ENCODE measurements at places on chromosomes 12 and 14. TPM values are rescaled to one million over a fixed set of nuclear protein-coding genes. Genes with fewer than 3 reads are reported as not detected.

The SOX5 gene
- 76.4 TPM for total RNA-seq

- H3K4me3 ChIP-seq: no peak overlapping the region
- H3K27ac ChIP-seq: no peak overlapping the region
- H3K27me3 ChIP-seq: no peaks in the 10 kb centered on the region
- no peaks in the 10 kb centered on the region for H3K36me3 ChIP-seq
- peaks cover 7% of the 10 kb centered on the region for H3K4me1 ChIP-seq
Measured at GRCh38 chr12:113439606-113440030, 17.4 kb downstream of the SDSL start.

- no peaks in the 10 kb centered on the region for H3K4me1 ChIP-seq
- H3K27me3 ChIP-seq: no peaks in the 10 kb centered on the region
- no peak overlapping the region for H3K4me3 ChIP-seq
- DNase-seq: no peak
- H3K27ac ChIP-seq: no peak overlapping the region
Measured at GRCh38 chr14:51515611-51516010, 136.1 kb upstream of the FRMD6 start.

GRCh38 chr12:56079723-56080555 is at the start of gene ERBB3:
ERBB3 (plus strand) TSS chr12:56080165; CDS start chr12:56080301, 136 bp downstream.
- H3K27ac ChIP-seq: peak within 1 kb of the TSS; percentile 99
- H3K36me3 ChIP-seq: peaks cover 8% of the 10 kb centered on the region
- peak within 1 kb of the TSS; percentile 91 for H3K4me3 ChIP-seq
- peak; percentile 82 for DNase-seq
- H3K4me1 ChIP-seq: peaks cover 50% of the 10 kb centered on the region

DNA sequence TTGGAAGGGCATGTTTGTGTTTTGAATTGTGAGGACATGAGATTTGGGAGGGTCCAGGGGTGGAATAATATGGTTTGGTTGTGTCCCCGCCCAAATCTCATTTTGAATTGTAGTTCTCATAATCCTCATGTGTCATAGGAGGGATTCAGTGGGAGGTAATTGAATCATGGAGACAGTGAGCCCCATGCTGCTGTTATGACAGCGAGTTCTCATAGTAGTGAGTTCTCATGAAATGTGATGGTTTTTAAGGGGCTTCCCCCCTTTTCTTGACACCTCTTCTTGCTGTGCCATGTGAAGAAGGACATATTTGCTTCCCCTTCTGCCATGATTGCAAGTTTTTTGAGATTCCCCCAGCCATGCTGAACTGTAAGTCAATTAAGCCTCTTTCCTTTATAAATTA is 260.0 kb downstream of the DUSP6 start:
- no peak overlapping the region for H3K4me3 ChIP-seq
- H3K4me1 ChIP-seq: no peaks in the 10 kb centered on the region
- H3K27me3 ChIP-seq: no peaks in the 10 kb centered on the region
- DNase-seq: no peak

The AICDA gene
- total RNA-seq: not detected

GRCh38 chr14:32038876-32039275 is 38.2 kb upstream of the ARHGAP5 start:
- H3K4me1 ChIP-seq: peaks cover 9% of the 10 kb centered on the region
- DNase-seq: no peak
- no peak overlapping the region for H3K27ac ChIP-seq
- no peaks in the 10 kb centered on the region for H3K27me3 ChIP-seq

The SAMD15 gene
- 1.3 TPM for total RNA-seq

The OR6C68 gene
- total RNA-seq: not detected

The STYK1 gene
- total RNA-seq: not detected

DNA sequence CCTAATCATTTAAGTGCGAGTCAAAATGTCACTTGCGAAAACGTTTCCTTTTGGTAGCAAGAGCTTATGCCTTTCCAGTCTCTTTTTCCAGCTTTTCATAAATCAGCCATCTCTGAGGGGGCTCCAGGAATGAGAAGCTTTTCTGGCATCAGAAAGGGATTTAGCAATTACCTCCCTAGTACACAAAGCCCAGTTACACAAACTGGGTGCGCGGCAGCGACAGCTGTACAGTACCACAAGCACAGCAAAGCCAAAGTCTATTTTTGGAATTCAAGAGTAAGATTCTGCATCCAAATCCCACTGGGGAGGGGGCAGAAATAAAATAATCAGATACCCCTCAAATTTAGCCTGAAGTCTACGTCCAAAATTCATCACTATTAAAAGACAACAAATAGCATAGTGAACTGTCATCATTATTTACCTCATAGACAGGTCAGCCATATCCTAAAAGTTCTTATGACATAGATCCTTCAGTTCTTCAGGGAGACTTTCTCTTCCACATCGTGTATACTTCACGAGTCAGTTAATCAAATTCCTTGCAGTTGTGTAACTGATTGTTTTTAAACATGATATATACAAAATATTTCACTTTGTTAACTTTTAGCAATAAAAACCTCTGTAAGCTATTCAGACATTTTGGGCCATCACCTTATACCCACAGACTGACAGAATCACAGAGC is 150.8 kb downstream of the TTC7B start:
- no peak overlapping the region for H3K4me3 ChIP-seq
- DNase-seq: no peak
- H3K36me3 ChIP-seq: no peaks in the 10 kb centered on the region

The SLC25A21 gene
- total RNA-seq: 2.9 TPM

DNA sequence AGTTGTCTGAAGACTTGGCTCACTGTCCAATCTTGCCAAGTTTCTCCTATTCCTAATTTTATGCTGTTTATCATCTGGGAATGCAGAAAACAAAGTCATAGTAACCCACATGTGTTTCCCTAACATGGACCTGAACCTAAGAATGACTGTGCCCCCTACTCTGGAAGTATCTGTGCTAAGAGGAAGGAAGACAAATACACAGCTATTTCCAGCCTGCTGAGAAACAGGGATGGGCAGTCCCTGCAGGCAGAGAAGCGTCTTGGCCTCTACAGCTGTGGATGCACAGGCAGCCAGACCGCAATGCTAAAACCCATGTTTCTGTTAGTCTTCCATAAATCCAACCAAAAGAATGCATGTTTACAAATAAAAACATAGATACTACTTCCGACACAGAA is 56.2 kb downstream of the DUSP16 start:
- H3K4me1 ChIP-seq: peaks cover 46% of the 10 kb centered on the region
- no peaks in the 10 kb centered on the region for H3K27me3 ChIP-seq
- H3K36me3 ChIP-seq: peaks cover 8% of the 10 kb centered on the region
- H3K27ac ChIP-seq: peak overlapping the region; percentile 30
- no peak overlapping the region for H3K4me3 ChIP-seq

DNA sequence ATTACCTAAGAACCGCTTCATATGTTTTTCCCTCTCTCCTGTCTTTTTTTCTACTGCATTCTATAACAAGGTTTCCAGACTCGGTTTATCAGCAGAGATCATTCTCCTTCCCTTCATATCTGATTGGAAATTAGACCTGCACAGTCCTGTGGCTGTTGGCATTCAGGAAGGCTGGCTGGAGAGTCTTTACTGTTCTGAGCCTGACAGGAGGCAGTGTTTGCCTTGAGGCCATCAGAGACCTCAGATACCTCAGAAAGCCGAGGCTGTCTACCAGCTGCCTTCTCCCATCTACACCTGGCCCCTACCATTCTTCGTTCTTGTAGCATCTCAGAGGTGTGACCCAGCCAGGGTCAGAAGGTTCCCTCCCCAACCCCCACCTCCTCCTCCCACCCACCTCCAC is 182.0 kb downstream of the CAND1 start:
- H3K27me3 ChIP-seq: no peaks in the 10 kb centered on the region
- no peaks in the 10 kb centered on the region for H3K36me3 ChIP-seq
- H3K4me1 ChIP-seq: no peaks in the 10 kb centered on the region
- no peak overlapping the region for H3K4me3 ChIP-seq
- DNase-seq: no peak

- no peaks in the 10 kb centered on the region for H3K27me3 ChIP-seq
- no peak overlapping the region for H3K27ac ChIP-seq
- DNase-seq: no peak
Measured at GRCh38 chr12:15488481-15488880, 166.2 kb downstream of the PTPRO start.

GRCh38 chr12:124411281-124411878 is 116.5 kb downstream of the RFLNA start:
- no peak for DNase-seq
- H3K36me3 ChIP-seq: peaks cover 3% of the 10 kb centered on the region
- no peaks in the 10 kb centered on the region for H3K4me1 ChIP-seq
- H3K27me3 ChIP-seq: no peaks in the 10 kb centered on the region
- no peak overlapping the region for H3K4me3 ChIP-seq

GRCh38 chr12:129885287-129885686 is 18.5 kb downstream of the TMEM132D start:
- no peak for DNase-seq
- H3K27me3 ChIP-seq: no peaks in the 10 kb centered on the region
- no peak overlapping the region for H3K4me3 ChIP-seq
- H3K27ac ChIP-seq: no peak overlapping the region
- H3K4me1 ChIP-seq: no peaks in the 10 kb centered on the region

- H3K27ac ChIP-seq: no peak overlapping the region
- DNase-seq: no peak
Measured at GRCh38 chr14:80485764-80486163, 274.5 kb upstream of the DIO2 start.

- no peak for DNase-seq
- H3K27me3 ChIP-seq: no peaks in the 10 kb centered on the region
- no peak overlapping the region for H3K27ac ChIP-seq
- no peaks in the 10 kb centered on the region for H3K36me3 ChIP-seq
- 0 out of 2 replicates have a peak, but pooled peaks cover under 1% of the 10 kb centered on the region for H3K4me1 ChIP-seq
- no peak overlapping the region for H3K4me3 ChIP-seq
Measured at GRCh38 chr12:49631336-49631907, 8.1 kb downstream of the PRPF40B start.

- H3K27ac ChIP-seq: no peak overlapping the region
- no peaks in the 10 kb centered on the region for H3K36me3 ChIP-seq
- H3K4me3 ChIP-seq: no peak overlapping the region
- no peaks in the 10 kb centered on the region for H3K27me3 ChIP-seq
- no peaks in the 10 kb centered on the region for H3K4me1 ChIP-seq
- no peak for DNase-seq
Measured at GRCh38 chr14:98651037-98651436, 621.0 kb downstream of the BCL11B start.

DNA sequence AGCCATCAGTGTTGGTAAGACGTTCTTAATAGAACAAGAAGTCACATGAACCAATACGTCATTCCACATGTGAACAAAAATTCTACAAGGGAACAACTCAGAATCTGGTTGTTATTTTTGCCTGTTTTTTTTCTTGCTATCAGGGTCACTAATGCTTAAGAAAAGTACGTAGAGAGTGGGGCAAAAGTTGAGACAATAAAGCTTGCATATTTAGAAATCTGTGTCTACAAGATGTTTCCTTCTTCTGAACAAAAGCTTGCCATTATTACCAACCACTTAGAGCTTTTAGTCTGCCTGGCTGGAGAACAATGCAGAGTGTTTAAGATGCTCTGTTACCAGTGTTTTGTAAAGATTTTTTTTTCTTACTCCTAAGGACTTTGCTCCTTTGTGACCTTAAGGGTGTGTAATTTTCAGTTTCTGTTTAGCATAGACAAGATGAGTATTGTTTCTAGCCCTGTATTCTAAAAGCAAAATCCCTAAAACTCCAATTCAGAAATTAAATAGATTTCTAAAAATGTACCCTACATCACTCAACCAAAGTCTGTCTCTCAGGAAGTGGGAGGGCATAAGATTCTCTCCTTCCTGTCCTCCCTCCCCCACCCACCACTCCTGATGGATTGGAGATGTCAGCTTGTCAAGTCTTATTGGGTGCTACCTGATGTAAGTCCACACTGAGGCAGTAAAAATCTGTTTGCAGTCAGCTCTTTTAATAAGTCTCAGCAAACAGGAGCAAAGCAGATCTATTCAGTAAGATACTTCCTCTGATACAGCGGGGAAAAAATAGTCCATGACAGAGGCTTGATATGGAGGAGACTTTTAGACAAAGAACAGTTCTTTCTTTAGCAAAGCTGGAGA is 267.6 kb downstream of the GRIN2B start:
- no peaks in the 10 kb centered on the region for H3K4me1 ChIP-seq
- H3K27ac ChIP-seq: no peak overlapping the region
- DNase-seq: no peak
- H3K27me3 ChIP-seq: no peaks in the 10 kb centered on the region

The LUM gene
- not detected for total RNA-seq

All from HepG2 (cell line).